OCI-M1 (cell line): ENCODE measurements at places on chromosomes 7 and 10.

GRCh38 chr7:23385140-23385539 is 85.2 kb downstream of the IGF2BP3 start:
- DNase-seq: no peak

DNA sequence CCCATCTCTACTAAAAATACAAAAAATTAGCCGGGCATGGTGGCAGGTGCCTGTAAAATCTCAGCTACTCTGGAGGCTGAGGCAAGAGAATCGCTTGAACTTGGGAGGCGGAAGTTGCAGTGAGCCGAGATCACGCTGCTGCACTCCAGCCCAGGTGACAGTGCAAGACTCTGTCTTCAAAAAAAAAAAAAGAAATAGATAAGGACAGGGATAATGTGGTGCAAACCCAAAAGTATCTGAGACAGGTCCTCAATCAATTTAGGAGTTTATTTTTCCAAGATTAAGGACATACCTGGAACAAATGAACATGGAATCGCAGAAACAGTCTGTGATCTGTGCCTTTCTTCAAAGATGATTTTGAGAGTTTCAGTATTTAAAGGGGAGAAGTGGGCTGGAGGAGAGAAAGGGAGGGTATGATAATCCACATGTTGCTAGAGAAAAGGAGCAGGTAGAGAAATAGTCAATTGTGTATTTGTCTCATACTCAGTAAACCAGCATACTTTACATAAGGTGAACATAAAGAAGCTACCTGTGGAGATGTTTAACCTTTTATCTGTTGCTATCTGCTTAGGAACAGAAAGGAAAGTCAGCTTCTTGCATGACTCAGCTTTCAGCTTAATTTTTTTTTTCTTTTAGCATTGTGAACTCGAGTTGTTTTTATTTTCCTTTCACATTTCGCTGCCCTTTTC is 4.9 kb upstream of the MTPN start:
- DNase-seq: peak; percentile 52

DNA sequence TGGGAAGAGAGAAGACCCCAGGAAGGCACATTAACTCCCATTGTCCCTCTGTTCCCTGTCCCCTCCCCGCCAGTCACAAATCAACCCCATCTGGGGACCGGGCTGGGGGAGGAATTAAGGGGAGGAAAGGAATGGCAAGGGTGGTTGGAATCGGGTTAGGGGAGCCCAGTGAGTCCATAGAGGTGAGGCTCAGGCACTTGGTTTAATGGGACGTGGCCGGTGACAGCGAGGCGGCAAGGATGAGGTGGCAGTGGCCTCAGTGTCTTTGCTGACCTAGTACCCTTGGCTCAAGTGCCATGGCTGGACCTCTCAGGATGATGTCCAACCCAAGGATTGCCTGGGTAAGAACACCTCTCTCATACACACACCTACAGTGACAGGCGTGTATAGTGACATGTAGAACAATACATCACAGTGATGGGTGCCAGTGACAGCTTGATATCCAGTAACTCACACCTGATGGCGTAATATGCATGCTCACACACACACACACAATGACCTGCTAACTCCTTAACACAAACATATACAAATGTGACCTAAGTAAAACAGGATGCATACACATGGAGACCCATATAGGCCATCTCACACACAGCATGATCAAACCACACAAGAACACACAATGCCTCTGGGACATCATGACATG is 12.3 kb downstream of the KCNIP2 start:
- DNase-seq: peak; percentile 37

DNA sequence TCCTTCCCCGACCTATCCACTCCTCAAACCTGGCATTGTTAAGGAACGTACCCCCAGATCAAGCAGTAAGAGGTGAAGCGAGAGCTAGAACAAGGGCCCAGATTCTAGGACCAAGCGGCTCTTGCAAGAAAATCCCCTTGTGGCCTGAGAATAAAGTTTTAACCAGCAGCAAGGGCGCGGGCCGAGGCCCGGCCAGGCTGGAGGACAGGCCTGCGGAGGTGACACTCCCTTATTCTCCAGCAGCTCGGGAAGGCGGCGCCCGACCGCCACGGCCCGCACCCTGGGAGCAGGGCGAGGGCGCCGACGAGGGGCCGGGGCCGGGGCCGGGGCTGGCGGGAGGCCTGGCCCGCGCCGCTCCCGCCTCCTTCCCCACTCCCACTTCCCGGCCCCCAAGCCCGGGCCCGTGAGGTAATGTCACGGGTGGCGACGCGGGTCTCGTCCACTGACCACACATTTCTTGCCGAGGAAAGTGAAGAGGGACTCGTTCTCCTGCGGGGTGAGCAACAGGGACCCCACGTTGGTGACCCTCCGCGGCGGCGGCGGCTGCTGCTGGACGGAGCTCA is 551 bp downstream of the WASL start:
- DNase-seq: peak; percentile 42

DNA sequence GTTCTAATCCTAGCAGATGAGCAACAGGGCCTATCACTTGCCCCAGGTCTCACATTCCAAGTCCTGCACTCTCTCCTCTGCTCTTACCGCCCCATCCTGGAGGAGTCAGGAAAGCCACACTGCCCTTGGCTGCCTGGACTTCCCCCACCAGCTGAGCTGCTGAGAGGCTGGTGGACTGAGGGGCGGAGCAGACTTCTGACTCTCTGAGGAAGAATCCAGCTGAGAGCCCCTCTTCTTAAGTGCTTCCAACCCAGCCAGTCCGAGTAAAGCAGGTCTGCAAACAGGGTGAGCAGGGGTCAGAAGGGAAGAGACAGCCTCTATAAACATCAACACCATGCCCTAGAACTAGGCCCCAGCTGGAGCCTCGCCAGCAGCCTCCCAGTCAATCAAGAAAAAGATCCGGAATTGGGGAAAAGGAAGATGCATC is 92.4 kb upstream of the TMEM72 start:
- DNase-seq: no peak

DNA sequence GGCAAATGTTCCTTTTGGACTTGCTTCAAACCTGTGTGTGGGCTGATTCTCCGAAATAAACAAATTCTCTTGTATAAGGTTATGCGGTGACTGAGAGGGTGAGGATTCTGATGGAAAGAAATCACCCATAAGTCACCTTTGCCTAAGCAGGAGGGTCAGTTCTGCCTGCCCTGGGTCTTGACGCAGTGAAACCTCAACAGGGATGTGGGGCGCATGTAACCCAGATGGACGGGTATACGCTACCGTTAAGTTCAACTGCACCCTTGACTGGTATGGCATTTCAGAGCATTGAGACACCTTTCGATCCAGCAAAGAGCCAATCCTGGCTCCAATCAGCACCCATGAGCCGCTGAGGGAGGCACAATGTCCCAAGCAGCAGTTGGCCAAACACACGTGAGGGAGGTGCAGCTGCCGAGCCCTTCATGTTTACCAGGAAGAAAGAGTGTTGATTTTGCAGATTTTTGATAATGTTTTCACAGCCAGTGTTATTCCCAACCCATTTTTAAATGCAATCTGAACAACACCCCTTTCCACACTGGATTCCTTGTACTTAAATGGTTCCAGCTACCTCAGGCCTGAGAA is 48.1 kb downstream of the SORBS1 start:
- no peak for DNase-seq

DNA sequence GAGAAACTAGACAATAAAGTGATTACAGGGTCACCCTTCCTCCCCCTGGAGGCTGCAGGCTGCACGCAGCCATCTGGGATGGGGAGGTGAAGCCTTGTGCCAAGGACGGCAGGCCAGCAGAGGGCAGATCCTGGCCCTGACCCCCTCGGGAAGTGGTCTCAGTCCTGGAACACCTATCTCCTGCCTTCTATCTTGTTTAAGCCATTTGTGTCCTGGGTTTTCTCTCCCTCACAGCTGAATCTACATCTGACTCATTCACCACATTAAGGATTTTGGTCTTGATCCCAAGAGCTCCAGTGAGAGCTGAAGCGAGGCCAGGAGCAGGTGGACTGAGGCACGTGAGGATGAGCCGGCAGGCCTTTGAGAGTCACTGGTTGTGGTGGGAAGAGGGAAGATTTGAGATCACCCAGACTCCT is 16.4 kb upstream of the PARP12 start:
- peak; percentile 25 for DNase-seq

GRCh38 chr7:96614154-96614867 is 95.3 kb downstream of the SEM1 start:
- peak; percentile 31 for DNase-seq

GRCh38 chr7:68699090-68699711 is 899.1 kb upstream of the AUTS2 start:
- DNase-seq: no peak
